NCI-H1436 treated with DMSO at 0.1 percent for 48 hours (cell line): ENCODE measurements at places on chromosomes 12 and 14.

DNA sequence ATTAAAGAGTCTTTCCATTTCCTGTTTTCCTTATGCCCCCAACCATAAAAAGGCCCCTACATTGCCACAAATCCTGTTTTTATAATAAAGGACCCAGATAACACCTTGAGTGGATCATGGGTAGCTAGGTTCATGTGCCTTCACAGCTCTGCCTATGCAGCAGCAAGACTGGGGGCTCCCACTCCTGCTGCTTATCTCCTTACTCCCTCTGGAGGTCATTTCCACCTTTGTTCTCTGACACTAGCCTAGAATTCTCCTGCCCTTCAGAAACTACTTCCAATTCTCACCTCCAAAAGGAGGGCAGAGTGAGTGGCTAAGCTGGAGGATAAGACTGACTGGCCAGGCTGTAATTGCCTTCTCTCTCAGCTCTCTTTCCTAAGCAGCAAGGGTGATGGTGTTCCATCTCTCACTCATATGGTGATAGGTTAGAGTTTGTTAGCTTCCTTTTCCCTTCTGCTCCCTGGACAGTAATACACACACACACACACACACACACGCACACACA is 20.0 kb upstream of the STAC3 start:
- no peak for DNase-seq

GRCh38 chr14:105738638-105739037 is 212.3 kb downstream of the TMEM121 start:
- DNase-seq, result no peak

DNA sequence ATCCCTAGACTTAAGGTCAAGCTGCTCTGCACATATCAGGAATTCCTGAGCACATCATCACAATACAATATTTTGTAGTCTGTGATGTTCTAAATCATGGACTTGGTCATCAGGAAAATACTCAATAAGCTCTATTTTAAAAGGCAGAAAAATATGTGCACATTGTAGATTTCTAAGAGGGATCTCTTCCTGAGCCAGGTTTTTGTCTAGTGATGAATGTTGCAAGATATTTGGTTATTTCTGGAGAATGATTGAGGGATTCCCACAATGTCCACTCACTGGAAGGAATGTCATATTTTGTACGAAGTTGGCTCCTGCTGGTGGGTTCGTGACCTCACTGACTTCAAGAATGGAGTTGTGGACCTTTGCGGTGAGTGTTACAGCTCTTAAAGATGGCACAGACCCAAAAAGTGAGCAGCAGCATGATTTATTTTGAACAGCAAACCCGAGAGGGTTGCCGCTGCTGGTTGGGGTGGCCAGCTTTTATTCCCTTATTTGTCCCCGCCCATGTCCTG is 300.9 kb upstream of the DCN start:
- DNase-seq, result no peak

- no peak for DNase-seq
These were observed 500.5 kb downstream of the NAV3 start for GRCh38 chr12:78331181-78331580.

DNA sequence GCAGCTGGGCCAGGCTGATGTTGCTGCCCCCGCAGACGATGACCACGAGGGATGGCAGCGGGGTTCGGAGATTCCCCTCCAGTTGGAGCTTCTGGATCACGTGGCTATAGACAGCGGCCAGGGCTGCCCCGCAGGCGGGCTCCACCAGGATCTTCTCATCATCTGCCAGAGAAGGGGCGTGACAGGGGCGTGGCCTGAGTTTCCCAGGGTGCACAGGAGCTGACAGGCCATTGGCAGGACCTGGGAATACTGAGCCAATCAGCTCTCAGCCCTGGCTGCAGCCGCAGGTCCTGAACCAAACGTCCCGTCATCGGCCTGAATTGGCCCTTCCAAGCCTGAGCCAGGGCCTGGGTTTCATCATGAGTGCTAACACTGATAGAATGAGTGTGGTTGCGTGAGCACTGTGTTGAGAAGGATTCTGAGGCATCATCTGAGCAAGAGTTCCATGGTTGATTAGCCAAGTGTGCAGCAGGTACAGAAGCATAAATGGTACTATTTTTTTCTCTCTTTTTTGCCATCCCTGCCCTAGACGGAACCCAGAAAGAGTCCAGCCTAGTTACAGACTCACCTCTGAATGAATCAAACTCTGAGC is 10.6 kb downstream of the SDS start:
- DNase-seq, result no peak

- no peak for DNase-seq
These were observed 85.7 kb upstream of the E2F7 start for GRCh38 chr12:77151030-77151429.

DNA sequence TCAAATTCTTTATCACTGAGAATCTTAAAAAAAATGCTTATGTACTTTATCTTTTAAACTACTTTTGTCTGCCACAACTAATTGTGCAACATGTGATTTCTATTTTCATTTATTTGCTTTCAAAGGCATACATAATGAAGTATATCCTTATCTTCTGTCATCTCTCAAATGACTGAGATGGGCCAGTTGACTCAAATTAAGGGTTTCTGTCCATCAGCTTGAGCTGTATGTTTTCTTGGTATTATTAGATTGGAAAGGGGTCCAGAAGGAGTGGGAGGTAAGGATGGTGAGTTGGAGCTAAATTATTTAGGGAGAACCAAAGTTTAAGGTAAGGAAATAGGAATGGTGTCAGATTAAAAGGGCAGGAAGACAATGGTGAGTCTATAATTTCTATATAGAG is 408.4 kb upstream of the SEL1L start:
- DNase-seq, result no peak

DNA sequence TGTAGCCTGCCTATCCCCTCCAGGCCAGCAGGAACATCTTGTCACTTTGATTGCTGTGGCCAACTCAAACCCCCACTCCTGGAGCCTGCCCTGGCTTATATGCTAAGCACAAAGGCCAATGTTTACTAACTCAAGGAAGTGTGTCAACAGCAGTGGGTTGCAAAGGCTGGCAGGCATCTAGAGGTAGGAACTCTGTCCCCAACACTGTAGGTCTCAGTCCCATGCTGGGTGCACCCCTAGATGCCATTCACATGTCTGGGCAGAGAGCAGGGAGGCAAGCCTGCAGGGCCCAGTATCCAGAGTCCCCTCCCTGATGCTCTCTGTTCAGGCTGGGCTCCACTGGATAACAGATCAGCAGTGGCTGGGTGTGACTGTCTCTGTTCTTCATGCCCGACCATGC is 1.6 kb upstream of the HPD start:
- DNase-seq, result no peak

GRCh38 chr12:114393569-114393968 is 12.4 kb downstream of the TBX5 start:
- no peak for DNase-seq

- DNase-seq, result no peak
These were observed 12.2 kb downstream of the NELL2 start for GRCh38 chr12:44863867-44864266.

- DNase-seq, result no peak
These were observed 313.5 kb downstream of the KCNC2 start for GRCh38 chr12:74896186-74896585.

- no peak for DNase-seq
These were observed 19.6 kb upstream of the LRP1-AS start for GRCh38 chr12:57166971-57167371.

GRCh38 chr14:34874386-34875030 is 652 bp downstream of the BAZ1A start:
- no peak for DNase-seq

- DNase-seq, result no peak
These were observed 112.9 kb downstream of the TSHR start for GRCh38 chr14:81068176-81068782.

- no peak for DNase-seq
These were observed 7.8 kb downstream of the STX2 start for GRCh38 chr12:130831246-130831645.

DNA sequence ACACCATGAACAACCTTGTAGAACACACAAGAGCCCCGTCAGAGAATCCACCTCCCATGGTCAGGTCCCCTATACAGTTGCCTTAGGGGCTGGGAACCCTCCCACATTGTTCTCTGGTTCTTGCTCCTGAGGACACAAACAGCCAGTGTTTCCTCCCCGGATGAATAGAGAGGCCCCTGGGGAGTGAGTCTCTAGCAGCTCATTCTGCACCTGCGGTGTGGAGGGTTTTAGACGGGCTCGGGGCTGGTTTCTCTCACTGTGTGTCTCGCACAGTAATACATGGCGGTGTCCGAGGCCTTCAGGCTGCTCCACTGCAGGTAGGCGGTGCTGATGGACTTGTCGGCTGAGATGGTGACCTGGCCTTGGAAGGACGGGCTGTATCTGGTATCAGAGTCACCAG is 1052.1 kb downstream of the TMEM121 start:
- peak; percentile 67 for DNase-seq

- DNase-seq, result no peak
These were observed 422.6 kb downstream of the DPF3 start for GRCh38 chr14:72471346-72471745.

DNA sequence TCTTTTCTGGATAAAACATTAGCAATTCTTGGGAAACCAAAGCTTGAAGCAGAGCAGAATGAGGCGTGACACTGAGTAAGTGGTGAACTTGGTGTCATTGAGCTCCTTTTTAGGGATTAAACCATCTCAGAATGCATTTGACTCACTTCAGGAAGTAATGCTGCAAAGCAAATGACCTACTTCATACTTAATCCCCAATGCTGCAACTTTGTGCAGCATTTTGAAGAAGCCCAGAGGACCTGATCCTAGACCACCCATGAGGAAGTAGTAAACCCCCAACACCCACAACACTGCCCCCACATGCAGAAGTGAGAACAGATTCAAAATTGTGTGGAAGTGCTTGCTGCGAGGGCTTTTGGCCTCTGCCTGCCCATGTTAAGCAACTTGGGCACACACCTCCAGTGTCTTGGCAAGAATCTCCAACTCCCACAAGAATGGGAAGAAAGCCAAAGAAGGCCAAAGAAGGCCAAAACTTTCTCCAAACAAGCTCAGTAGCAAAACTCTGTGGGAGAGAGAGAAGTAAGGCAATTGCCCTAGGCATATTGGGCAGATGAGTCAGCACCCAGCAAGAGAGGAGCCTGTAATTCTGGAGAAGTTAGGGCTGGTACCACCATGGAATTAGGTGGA is 69.2 kb upstream of the ETV6 start:
- DNase-seq, result no peak

DNA sequence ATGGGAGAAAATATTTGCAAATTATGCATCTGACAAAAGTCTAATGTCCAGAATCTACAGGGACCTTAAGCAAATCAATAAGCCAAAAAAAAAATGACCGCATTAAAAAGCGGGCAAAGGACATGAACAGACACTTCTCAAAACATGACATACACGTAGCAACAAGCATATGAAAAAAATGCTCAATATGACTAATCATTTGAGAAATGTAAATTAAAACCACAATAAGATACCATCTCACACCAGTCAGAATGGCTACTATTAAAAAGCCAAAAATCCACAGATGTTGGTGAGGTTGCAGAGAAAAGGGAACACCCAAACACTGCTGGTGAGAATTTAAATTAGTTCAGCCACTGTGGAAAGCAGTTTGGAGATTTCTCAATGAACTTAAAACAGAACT is 16.1 kb downstream of the PAWR start:
- DNase-seq, result no peak

DNA sequence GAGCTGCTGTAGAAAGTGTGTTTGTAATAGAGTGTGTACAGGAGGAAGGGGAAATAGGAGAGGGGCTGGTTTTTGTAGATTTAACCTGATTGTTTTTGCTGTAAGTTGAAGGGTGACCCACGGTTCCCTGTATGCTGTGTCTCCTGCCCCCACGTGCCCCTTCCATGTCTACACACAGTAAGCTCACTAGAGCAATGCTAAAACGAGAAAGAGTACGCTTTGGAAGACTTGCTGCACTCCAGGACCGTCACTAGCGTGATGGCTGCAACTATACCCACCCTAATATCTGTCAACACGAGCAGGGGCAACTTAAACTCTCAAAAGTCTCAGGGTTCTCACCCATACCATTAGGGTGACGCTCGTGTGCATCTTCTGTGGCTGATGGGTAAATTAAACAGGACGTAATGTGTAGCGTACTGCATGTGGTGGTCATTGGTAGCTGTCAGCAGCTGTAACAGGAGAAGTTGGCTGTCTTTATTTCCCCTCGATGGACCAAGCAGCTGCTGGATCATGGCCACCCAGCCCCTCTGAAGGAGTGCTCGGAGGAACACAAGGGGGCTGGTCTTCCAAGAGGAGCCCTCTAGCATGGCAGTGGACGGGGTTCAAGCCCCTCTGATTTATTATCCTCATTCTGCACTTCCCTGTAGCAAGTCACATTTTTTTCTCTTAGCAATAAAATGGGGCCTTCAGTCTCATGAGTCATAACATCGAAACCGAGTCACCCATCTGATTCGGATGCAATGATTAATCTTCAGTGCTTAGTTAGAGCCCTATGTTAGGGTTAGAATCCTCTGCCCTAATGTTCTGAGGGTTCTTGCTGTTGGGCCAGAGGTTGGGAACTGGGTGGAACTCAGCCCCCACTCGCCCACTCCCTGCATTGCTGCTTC is 14.0 kb downstream of the CCND2 start:
- DNase-seq, result no peak

DNA sequence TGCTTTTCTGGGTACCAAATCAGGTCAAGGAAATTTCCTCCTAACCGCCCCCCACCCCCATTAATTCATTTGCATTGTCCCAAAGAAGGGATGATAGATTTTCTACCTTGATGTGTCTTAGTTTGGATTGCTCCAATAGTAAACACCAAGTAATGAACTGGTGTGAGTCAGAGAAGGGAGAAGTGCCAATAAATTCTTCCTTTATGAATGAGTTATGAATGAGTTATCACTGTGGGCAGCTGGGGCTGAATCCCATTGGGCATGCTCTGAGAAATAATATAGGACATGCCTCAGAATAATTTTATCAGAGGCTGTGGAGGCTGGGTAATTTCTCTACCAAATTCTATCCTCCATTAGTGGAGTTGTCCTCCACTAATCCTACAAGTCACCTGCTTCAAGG is 277.9 kb upstream of the FLRT2 start:
- no peak for DNase-seq

- DNase-seq, result no peak
These were observed 8.6 kb downstream of the VTI1B start for GRCh38 chr14:67665868-67666267.

- no peak for DNase-seq
These were observed 53.2 kb downstream of the TESC start for GRCh38 chr12:117046011-117046369.
